Head of caudate nucleus (tissue), 42 donors: ENCODE measurements at places on chromosomes 7 and 10.

GRCh38 chr7:100745184-100745583, 11.8 kb downstream of the ZAN start:
- DNase-seq: peak; percentile 64

- no peak for DNase-seq
Observed at GRCh38 chr10:79406683-79407422, 38.6 kb downstream of the ZCCHC24 start.

DNA sequence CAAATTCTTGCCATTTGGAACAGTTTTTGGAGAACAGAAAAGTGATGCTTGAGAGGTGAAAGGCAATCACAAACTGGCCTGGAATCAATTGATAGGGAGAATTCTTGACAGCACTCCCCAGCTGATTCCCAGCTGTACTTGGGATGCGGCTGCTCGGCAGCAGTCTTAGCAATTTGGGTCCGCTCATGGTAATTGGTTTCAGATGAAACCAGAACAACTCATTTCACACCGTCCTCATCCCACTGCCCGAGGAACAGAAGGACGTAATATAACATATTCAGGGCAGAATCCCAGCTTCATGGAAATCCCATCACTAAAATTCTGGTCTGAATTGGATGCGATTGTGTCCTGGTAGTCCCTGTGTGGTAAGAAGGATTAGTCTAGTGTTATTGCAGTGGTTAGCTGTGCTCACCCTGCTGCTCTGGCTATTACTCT, 223.3 kb upstream of the FERD3L start:
- no peak for DNase-seq

DNA sequence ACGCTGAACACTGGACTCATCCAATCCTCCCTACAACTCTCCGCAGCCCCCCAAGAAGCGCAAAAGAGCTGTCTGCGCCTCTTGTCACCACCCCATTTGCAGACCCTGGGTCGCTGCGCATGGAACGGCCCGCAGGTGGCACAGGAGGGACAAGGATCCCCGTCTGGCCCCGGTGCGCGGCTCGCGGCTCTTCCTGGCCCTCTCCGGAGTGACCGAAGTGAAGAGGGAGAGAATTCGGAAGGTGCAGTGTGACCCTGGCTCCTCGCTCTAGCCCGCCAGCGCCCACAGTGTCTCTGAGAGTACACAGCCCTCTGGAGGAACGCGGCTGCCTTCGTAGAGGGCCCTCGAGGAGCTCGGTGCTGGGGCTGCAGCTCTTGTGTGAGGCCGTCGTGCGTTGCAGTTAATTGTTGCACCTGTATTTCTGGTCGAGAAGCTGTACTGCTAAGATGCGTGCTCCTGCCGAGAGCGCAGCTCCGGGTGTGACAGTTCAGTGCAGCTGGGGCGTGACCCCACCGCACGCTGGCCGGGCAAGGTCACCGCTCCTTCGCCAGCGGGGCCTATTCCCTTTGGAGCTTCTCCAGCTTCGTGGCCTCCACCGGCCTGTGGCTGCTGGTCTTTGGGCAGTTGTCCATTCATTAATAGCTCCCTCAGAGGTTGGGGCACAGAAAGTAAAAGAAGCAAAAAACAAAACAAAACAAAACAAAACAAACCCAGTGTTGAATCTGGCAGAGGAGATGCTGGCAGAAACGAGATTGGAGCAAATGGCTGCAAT, 119.0 kb downstream of the SEC23IP start:
- no peak for DNase-seq

DNA sequence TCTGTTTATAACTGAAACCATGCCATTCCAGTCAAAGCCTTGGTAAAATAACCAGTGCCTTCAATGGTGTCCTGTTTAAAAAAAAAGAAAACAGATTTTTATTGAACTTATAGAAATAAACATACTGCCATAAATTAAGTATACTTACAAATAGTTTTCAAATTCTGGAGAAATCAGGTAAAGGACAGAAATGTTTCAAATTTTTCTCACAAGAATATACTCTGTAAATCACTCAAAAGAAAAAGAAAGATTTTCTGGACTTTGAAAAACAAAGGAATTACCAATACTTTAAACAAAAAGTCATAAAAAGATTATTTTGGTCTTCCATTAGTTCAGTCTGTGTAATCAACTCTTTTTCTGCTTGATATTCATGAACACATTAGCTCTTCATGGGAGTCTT, 23.9 kb downstream of the MRPL32 start:
- no peak for DNase-seq

- DNase-seq: no peak
Observed at GRCh38 chr10:90352288-90352687, 505.6 kb downstream of the HTR7 start.

GRCh38 chr10:20485554-20485953, 411.6 kb downstream of the NEBL start:
- DNase-seq: no peak

DNA sequence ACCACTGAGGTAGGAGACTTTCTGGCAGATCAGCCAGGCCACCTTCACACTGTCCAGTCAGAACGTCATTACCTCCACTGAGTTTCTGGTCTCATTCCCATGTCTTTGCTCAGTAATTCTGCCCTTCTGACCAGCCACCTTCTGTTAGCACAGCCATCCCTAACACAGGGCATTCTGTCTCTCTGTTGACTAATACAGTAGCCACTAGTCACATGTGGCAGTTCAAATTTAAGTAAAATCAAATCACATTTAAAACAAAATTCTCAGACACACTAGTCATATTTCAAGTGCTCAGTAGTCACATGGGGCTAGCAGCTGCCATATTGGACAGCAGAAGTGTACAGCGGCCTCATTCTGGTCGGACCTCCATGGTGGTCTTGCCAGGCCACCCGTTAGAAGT, 7.4 kb downstream of the CPSF4 start:
- no peak for DNase-seq

- no peak for DNase-seq
Observed at GRCh38 chr10:72702868-72703581, 11.1 kb downstream of the MCU start.

DNA sequence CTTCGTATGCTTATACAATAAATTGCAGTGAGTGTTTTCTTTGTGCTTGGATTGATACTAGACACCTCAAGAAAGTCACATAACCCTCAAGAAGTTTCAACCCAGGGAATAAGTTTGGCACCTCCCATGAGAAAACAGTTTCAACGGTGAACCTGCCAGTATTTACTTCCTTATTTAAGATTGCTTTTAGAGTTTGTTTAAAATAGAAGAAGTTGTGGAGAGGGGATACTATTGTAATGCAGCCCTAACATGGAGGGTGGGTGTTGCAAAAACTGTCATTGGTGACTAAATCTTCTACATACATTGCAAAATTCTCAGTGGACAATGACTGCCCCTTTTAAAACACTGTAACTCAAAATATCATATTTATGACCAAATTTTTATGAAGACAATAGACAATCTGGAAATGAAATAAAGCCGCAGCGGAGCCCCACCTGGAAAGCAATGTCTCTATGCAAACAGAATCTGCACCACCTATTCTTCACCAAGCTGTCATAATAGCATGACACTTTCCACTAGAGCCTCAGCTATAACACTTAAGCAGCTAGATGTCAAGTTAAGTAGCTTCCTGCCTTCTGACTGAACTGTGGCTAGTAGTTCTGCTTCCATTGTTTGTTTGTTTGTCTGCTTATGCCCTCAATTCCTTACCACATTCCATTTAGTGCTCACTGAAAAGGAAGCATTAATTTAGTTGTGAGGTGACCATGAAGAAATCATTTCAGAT, 98.2 kb downstream of the MDFIC start:
- DNase-seq: no peak

GRCh38 chr10:32263300-32263699, 83.7 kb downstream of the EPC1 start:
- no peak for DNase-seq

- DNase-seq: no peak
Observed at GRCh38 chr7:32048970-32049491, 21.2 kb downstream of the PDE1C start.

GRCh38 chr7:52283335-52283734, 752.1 kb upstream of the POM121L12 start:
- DNase-seq: no peak

GRCh38 chr7:1693991-1694524, 24.0 kb downstream of the ELFN1 start:
- peak; percentile 86 for DNase-seq

DNA sequence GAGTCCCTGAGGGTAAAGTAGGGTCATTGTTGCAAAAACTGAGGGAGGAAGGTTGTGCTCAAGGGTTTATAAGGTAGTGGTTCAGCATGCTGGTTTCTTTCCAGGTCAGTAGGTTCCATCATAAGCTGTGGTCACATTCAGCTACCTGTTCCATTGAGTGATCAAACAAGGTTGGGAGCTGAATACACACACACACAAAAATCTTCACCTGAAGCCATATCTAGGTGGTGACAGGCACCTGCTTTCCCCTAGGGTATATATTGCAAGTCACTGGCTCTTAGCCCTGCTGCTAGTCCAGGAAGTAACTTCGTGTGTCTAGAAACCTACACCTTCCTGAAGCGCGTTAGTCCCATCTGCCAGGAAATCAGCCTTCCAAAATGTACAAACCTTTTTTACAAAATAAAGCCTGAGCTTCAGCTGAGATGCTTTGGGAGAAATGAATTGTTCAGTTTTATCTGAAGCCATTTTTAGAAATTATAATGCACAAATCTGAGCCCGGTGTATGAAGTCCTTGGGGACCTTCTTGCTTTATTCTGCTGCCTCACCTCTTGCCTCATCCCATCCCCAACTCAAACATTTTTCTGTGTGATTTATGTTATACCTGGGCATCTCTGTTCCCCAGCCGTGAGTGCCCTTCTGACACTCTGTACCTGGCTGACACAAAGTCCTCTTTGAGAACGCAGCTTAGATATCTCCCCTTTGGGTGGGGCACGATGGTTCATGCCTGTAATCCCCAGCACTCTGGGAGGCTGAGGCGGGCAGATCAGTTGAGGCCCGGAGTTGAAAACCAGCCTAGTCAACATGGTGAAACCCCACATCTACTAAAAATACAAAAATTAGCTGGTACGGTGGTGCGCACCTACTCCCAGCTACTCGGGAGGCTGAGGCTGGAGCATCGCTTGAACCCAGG, 10.6 kb upstream of the LAMTOR4 start:
- no peak for DNase-seq

DNA sequence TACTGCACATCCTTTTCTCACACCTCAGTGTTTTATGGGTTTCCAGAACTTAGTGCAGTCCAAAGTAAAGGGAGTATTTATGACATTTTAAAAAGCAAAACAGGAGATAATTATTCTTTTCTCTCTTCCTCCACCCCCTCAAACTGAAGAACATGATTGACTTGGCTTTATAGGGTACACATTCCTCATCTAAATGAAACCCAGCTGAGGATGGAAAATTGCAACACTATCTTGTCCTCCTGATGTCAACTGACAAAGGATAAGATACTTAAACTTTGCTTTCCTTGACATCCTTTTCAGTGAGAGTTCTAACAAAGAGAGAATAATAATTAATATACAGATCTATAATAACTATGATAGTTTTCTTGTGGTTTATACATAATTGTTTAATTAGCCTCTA, 299.1 kb downstream of the BBS9 start:
- DNase-seq: no peak

DNA sequence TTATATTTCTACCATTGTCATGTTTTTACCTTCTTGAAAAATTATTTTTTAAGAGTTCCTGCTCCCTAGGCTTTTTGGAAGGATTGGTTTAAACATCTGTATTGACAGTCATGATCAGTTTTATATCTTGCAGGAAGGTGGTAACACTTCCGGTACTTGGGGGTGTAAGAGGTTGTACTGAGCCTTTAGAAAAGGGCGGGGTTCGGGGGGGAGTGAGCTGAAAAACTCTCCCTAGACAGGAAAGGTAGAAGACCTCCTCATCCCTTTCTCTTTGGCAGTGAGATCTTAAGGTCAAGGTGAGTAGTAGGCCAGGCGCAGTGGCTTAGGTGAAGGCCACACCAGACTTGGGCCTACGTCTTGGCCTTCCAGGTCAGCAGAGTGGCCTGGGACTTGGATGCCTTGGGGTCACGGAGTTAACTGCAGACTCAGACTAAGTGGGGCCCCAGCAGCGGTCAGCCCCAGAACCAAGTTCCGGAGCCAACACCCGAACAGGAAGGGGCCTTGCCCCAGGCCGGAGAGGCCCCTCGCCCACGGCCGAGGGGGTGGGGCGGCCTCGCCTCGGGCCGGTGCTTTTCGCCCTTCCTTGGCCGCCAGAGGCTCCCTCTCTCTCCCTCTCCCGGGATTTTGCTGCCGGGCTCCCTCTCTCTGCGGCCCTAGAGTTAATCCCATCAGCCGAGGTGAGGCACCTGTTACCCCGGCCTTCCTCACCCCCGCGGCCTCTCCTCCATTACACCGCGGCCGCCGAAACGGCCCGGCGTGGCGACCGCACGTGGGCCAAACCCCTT, at the start of gene PPP1R9A:
TSS of gene PPP1R9A (plus strand) at position 569 of the 785 bp plus-strand sequence. CDS start 2,520 bp downstream, outside the sequence.
- peak; percentile 81 for DNase-seq

GRCh38 chr10:8852546-8852945, 798.1 kb downstream of the GATA3 start:
- DNase-seq: no peak

GRCh38 chr10:23643111-23643780, 204.4 kb downstream of the OTUD1 start:
- DNase-seq: no peak

DNA sequence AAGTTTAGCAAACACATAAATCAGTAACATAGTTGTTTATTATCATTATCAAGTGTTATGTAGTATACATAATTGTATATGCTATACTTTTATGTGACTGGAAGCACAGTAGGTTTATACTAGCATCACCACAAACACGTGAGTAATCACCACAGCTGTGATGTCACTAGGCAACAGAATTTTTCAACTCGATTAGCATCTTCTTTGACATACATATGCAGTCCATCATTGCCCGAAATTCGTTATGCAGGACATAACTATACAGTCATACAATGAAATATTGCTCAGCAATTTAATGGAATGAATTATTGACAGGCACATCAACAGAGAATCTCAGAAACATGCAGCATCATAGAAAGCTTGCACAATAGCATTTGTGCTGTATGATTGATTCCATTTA, 77.7 kb downstream of the LSM5 start:
- no peak for DNase-seq

DNA sequence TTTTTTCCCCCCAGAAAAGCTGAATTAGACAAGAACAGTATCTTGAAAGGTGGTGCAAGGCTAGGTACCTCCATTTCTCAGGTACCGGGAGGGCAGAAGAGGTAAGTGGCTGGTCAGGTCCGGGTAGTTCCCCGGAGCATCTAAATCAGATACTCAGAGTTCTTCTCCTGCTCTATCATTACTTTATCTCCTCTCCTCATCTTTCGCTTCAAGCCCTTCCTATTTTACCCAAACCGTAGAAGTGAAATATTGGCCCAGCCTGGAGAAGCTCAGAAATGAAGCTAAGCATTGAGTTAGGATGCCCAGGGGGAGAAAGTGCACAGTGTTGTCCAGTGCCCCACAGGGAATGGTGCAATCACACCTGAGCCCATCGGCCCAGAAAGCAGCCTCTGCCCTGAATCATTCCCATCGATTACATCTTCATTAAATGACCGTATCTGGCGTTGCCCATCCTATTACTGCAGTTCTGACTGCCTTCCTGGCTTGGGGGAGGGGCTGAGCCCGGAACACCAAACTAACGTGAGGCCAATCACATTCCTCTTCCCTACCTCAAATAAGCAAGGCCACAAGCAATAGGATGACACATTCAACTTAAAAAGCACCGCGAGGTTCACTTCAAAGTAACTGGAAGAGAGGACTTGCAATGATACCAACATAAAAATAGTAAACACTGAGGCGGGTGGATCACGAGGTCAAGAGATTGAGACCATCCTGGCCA, 116.5 kb downstream of the PRPF18 start:
- DNase-seq: no peak

GRCh38 chr7:82362129-82362706, 81.4 kb downstream of the CACNA2D1 start:
- peak; percentile 39 for DNase-seq
